ENCODE measurements at places on chromosomes 2 and 18.

GRCh38 chr2:134782792-134783191 lies 55.6 kb upstream of the ACMSD start:
- peak; percentile 59 for DNase-seq

DNA sequence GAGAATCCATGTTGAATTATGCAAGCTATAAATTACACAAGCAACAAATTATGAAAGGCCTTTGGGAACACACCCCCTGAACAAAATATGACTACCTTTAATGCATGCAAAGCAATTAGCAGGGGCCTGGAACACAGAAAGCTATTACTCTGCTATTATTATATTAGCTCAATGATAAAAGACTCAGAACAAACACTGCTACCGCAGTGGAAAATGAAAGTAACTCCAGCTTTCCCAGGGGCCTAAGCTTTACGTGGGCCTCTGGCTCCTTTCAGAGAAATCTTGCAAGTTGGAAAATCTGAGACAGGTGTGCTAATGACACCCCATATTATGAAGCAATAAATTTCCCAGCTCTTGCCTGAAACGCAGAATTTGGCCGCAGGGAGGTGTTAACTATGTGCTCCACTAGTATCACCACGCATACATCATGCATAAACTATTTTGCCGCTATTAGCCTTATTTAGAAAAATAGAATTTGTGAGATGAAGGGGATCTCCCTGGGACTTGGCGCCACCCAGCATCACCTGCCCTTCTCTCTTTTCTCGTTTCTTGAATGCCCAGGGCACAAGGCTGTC lies 321.6 kb upstream of the LYPD1 start:
- DNase-seq: no peak

- no peak for DNase-seq
Measured at GRCh38 chr2:12348216-12348615, 368.5 kb upstream of the TRIB2 start.

GRCh38 chr18:845152-845819 lies 33.2 kb upstream of the YES1 start:
- DNase-seq: peak; percentile 91

GRCh38 chr2:73611867-73612266 lies 30.4 kb downstream of the NAT8 start:
- DNase-seq: peak; percentile 57

- DNase-seq: peak; percentile 44
Measured at GRCh38 chr2:234680688-234681619, 184.1 kb upstream of the ARL4C start.

- no peak for DNase-seq
Measured at GRCh38 chr2:122816803-122817202, 1061.4 kb downstream of the TSN start.

- DNase-seq: no peak
Measured at GRCh38 chr2:224971214-224971613, 71.1 kb downstream of the DOCK10 start.

DNA sequence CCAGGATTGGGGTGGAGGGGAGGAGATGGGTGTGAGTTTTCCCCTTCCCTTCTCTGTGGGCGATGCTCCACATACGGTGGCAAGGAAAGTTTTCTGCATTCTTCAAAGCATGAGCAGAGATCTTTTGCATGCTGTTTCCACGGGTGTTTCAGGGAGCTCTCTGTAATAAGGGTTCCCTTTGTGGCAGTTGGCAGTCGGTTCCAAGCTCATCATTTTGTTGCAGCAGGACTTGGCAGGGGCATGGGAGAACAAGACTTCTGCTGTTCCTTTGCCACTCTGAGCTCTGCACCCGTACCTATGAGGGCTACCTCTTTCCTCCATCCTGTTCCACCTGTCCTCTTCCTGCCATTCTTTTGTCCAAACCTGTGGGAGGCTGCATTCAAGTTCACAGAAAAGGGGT lies 71.3 kb upstream of the SPRED2 start:
- DNase-seq: no peak

- DNase-seq: peak; percentile 27
Measured at GRCh38 chr2:144554492-144555210, 34.7 kb upstream of the ZEB2 start.

GRCh38 chr2:72991980-72992733 lies 74.8 kb downstream of the EMX1 start:
- no peak for DNase-seq

DNA sequence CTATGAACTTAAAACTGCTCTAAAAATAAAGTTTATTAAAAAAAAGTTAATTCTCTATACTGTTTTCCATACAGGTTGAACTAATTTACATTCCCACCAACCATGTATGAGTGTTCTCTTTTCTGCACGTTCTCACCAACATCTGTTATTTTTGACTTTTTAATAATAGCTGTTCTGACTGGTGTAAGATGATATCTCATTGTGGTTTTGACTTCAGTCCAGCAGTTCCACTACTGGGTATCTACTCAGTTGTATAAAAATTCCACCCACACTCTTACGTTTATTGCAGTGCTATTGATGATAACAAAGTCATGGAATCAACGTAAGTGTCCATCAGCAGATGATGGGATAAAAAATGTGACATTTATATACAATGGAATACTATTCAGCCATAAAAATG lies 33.7 kb downstream of the SPAG16 start:
- peak; percentile 87 for DNase-seq

GRCh38 chr18:48260237-48260636 lies 148.9 kb downstream of the ZBTB7C start:
- DNase-seq: no peak

DNA sequence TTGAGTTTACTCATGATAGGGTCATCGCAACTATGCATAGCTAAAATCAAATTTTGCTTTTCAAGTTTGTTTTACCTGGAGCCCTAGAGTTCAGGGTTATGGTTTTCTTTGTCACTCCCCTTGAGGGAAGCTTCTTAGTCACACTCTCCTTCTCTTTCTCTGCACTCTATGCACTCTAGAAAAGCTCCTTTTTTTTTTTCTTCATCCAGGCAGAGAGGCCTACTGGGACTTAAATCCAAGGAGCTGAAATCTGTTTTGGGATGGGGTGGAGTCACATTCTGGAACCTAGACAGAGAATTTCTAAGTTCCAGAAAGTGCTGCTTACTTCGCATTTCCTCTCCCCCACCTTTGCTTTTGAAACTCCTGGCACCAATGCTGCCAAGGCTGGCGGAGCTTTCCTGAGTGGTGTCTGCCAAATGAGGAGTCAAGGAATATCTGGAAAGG lies 19.1 kb upstream of the IL18R1 start:
- DNase-seq: peak; percentile 63

- peak; percentile 88 for DNase-seq
Measured at GRCh38 chr2:224520064-224520463, 65.1 kb downstream of the CUL3 start.

- DNase-seq: no peak
Measured at GRCh38 chr18:10453806-10454680, at the start of gene APCDD1. Gene APCDD1, plus strand, starts transcription at chr18:10454635. Its CDS starts 347 bp downstream, at chr18:10454982.

DNA sequence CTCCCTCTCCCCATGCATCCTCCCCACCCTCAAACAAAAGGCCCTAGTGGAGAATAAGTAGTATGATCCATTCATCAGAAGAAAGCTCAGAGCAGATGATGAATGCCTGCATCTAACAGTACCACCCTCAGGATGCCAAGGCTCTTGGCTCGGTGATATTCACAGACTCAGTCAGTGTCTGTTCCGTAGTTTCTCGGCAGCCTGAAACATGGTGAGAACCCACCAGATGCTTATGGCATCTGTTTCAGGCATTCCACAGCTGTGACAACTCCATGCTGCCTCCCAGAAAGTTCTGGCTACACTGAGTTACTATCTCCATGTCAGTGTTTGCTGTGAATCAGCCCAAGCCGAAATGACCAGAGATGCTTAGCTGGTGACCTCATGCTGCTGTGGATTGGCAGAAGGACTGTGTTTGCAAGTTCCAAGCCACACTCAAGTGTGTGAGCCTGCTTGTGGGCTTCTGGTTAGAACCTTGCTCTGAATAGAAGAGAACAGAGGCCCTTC lies 83.9 kb downstream of the WDSUB1 start:
- DNase-seq: peak; percentile 99

GRCh38 chr2:204127238-204127637 lies 190.7 kb downstream of the ICOS start:
- DNase-seq: no peak

- DNase-seq: no peak
Measured at GRCh38 chr2:41937921-41938708, 109.7 kb upstream of the PKDCC start.

DNA sequence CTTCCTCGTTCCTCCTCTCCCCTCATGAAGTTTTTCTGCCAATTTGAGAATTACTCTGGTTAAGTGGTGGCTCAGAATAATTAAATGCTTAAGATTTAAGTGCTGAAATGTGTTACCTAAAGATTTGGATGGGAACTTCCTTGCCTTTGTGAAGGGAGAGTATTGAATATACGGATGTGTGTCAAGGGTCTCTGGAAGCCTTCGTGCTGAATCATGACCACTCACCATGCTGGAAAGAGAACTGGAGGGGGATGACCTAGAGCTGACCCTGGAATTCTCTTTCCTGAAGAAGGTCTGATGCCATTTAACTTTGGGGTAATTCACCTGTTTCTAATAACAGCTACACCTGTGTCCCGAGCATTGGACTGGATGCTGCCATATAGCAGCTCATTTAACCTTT lies 2.2 kb downstream of the MOCOS start:
- no peak for DNase-seq

DNA sequence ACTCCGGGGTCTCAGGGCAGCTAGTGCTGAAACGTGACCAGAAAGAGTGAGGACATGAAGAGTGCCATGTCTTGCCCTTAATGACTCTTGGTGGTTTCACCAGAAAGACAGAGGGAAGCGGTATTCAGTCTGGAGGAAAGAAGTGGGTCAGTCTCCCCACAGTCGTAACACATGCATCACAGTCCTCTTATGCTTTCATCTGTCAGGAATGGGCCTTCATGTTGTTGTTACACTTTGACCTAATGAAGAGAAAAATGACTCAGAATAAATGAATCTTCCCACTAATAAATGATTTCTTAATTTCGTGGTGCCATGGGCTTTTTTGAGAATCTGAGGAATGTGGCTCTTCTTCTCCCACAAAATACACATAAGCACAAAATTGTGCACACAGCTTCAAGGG lies 103.2 kb downstream of the SLC8A1 start:
- peak; percentile 91 for DNase-seq

DNA sequence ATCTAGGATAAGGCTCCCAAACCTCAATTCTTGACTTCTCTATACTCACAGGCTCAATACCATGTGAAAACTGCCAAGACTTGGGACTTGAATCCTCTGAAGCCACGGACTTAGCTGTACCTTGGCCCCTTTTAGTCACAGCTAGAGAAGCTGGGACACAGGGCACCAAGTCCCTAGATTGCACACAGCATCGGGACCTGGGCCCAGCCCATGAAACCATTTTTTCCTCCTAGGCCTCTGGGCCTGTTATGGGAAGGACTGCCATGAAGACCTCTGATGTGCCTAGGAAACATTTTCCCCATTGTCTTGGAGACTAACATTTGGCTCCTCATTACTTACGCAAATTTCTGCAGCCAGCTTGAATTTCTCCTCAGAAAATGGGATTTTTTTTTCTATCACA lies 1011.8 kb upstream of the DDX18 start:
- no peak for DNase-seq

DNA sequence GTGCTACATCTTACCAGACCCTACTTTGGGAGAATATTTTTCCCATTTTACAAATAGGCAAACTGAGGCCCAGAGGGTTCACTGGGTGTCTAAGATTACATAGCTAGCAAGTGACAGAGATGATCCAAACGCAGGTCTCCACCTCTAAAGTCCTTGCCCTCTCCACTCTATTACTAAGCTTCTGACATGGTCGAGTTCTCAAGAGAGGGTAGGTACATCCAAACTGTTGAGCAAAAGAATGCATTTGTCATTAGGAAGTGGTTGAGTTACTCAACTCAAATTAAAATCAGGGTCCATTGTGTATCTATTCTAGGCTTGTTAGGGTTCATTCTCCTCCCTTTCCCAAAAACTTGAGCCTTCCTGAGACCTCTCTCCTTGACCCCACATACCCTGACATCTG lies 680.6 kb upstream of the FANCL start:
- DNase-seq: peak; percentile 39

Data from fibroblast of mammary gland (primary cell).